ENCODE measurements at places on chromosomes 6 and 20.

DNA sequence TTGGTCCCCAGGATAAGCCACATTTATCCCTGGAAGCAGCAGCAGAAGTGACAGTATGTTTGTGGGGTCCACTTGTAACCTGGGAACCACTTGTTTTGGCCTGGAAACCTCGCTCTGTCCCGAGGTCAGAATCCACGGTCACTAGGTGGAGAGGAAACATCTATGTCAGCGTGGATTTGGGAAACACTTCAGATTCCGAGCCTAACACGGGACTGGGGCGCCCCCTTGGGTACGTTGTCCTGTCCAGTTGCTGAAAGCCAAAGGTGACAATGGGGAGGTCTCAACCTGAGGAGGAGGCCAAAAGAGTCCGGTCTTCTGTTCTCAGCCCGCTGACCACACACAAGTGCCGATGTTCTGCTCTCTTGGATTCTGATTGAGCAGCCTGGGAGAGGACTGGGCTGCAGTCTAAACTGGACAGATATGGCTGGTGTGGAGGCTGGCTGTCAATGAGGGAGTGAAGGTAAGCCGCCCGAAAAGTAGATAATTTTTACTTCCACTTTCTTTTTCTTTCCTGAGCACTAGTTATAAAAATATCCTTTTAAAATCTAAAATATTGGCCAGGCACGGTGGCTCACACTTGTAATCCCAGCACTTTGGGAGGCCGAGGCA is 4.9 kb upstream of the ZFP57 start:
- no peak for DNase-seq

- no peak for DNase-seq
These were observed 1395.9 kb downstream of the EPHA7 start for GRCh38 chr6:92023410-92023966.

DNA sequence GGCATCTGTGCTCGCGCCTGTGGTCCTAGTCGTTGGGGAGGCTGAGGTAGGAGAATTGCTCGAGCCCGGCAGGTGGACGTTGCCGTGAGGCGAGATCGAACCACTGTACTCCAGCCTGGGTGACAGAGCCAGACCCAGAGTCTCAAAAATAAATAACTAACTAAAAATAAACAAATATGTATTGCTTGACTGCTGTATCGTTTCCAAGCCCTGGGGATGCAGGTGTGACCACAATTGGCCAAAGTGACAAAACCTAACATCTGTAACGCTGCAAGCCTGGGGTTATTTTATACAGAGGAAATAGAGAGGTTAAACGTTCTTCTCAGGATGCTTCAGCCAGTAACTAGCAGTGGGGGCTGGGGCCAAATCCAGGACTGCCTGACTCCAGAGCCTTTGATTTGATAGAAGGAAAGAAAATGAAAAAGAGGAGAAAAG is 1.9 kb upstream of the SRSF3 start:
- no peak for DNase-seq

- no peak for DNase-seq
These were observed 611.9 kb upstream of the MAP3K7 start for GRCh38 chr6:91198588-91199255.

DNA sequence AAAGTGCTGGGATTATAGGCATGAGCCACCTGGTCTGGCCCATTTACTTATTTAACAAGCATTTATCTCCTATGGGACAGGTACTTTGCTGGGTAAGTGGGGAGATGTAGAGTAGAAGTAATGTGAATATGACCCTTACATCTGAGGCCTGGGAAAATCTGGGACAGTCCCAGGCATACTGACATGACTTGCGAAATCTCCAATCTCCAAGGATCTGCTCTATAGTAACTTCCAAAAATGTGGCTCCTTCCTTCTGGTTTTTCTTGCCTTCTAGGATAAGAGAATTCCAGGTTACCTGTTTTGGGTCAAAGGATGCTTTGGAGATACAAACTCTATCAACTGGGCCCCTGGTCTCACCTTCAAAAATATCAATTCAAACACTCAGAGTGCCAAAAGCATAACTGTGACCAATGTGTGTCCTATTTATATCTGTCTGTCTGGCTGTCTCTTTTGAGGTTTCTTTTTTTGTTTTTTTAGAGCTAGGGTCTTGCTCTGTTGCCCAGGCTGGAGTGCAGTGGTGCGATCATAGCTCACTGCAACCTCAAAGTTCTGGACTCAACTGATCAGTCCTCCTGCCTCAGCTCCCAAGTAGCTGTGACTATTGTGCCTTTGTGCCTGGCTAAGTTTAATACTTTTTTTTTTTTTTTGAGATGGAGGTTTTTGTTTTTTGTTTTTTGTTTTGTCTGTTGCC is 11.7 kb upstream of the JARID2 start:
- no peak for DNase-seq

GRCh38 chr20:56778765-56779195 is 149.7 kb downstream of the TFAP2C start:
- DNase-seq = peak; percentile 30

- no peak for DNase-seq
These were observed 324 bp downstream of the JPH2 start for GRCh38 chr20:44186674-44187053.

DNA sequence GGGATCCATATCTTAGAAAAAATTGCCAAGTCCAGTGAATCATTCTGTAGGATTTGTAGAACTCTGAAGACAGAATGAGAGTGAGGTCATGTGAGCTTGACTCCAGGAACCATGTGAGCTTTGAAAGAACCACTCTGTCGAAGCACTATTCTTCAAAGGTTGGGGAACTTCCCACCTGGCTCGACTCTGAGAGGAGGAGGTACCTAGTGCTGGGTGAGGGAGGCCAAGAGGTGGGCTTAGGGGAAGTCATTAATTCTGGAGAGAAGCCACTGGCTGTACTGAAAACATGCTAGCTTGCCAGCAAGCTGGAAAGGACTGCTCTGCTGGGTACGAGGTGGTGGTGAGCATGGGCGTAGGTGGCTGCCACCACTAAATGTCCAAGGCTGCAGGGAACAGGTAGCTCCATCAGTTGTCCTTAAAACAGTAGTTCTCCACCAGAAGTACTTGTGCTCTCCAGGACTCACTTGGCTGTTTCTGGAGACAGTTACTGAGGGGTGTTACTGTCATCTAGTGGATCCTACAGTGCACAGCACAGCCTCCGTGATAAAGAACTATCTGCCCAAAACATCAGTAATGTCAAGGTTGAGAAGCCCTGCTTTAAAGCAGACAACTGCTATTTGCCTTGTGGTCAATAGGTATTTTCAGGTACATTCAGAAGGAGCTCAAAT is 34.7 kb upstream of the SYNJ2 start:
- DNase-seq = peak; percentile 44

- DNase-seq = no peak
These were observed 406.3 kb upstream of the RUNX2 start for GRCh38 chr6:44921798-44922197.

DNA sequence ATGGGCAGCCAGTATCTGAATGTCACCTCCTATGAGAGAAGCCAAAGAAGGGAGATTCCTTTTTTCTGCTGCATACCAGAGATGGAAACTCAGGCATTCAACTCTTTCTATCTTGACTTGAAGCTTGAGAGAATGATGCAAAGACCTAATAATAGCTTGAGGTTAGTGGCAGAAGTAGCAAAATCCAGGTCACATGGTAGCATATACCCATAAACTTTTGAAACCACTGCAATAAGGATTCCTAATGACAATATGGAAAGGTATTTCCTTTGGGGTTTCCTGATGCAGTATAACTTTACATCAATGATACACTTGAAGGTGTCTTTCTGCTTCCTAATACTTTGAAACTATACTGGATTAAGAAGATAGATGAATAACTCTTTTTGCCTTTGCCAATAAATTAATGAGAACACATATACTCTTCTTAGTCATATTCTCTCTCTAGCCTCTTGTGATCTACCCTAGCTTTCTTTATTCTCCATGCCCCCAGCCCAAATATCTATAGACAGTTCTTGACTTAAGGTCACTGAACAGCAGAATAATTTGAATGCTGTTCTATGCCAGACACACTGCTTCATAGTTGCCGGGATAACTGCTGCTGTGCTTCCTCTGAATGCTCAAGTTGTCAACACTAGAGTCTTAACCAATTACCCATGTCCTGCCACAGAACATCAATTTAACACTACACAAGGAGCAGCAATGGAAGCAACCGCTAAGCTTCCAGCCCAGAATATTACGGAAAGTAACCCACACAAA is 155.5 kb upstream of the SIM1 start:
- peak; percentile 60 for DNase-seq

GRCh38 chr6:134503585-134504281 is 185.8 kb upstream of the SGK1 start:
- peak; percentile 25 for DNase-seq

DNA sequence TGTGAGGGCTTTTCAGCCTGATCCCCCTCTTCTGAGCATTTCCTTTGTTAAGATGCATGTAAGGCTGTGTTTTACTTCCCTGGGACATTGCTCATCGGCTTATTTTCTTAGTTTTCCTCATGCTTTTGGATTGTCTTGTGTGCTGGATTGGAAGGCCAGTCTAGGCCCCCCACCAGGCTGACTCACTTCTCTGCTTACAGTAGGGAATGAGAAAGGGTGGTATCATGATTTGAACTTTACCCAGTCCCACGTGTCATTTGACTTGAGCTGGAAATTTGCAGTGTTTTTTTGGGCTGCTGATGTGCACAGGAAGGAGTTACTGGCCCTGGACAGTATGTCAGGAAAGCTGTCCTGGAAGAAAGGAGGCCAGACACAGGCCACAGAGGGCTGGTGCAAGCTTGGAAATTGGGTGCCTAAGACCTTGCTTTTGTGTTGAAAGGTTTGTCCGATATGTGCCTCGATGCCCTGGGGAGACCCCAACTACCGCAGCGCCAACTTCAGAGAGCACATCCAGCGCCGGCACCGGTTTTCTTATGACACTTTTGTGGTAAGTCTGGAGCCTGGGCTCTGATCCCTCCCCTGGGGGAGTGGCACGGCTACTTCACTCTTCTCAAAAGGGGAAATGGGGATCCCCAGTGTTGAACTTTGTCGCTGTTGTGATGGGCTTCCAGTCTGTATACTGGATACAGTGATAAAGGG is 12.8 kb downstream of the RNF114 start:
- peak; percentile 96 for DNase-seq

DNA sequence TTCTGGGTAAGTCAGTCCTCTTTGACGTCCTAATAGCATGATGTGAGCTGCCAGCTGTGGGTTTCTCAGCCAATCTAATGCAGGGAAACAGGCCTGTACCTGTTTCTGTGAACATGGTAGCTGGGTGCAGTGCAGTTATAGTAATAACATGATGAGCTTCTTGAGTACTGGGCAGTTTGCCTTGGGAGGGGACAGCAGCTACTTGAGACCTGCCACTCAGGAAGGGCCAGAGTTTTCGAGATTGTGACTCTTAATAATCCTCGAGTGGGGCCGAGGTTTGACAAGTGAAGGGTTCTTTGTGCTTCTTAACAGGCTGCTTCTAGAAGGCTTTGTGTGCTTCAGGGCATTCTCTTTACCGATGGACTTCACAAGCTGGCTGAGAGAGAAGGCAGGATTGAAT is 180.1 kb downstream of the JARID2 start:
- no peak for DNase-seq

Data from fibroblast of mammary gland (primary cell).